ENCODE measurements at places on chromosomes 2 and 18.

DNA sequence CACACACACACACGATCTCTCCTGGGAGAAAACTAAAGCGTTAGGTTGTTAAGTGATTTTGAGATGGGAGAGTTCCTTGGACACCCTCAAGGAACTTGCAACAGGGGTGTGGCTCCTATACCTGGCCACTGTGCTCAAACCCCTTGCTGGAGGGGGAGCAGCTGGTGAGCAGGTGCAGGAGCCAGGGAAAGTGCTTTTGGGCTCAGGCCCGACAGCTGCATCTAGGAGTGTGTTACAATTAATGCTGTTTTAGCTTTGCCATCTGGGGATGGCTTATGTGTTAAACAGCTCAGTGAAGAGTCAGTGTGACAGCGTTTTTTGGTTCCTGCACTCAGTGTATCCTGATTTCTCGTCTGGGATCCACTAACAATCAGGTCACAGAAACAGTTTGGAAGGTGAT, 510.8 kb downstream of the TRIB2 start:
- no peak for DNase-seq

- DNase-seq = peak; percentile 84
Measured at GRCh38 chr2:169715379-169716237, 18.0 kb upstream of the KLHL23 start.

DNA sequence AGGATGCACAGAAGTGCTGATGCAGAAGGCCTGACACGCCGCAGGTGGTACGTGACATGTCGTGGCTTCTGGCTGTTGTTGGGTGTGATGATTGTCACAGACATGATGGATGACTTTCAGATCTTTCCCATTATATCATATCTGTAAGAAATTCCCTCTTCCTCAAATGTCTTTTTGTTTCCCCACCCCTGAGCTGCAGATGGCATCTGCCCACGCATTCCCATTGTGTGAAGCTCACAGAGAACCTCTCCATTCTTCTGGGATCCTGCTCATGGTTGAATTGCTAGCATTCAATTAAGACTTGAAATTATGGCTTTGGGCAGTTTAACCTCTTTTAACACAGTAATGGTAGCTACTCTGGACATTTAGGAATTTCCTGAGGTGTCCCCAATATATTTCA, 28.3 kb upstream of the EPHA4 start:
- no peak for DNase-seq

DNA sequence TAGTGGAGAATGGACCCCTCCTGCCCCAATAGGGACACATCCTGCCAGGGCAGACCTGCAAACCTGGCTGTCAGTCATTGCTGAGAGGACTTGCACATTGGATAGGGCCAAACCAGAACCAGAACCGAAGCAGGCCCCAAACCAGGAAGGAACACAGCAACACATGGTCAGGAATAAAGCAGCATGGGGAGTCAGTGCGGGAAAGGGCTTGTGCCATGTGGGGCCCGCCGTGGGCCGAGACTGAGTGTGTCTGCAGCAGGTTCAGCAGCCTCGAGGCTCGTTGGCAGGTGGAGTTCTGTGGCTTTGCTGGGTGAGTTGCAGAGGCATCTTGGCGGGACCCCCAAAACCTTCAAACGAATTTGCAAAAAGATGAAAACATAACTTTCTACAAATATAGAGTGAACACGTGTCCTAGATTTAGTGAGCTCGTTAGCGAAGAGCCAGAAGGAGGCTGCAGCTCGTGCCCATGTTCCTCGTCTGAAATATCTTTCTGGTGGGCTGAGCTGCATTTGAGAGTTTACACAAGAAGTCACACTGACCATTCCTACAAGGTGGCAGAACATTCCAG, 44.9 kb upstream of the LDLRAD4 start:
- DNase-seq = no peak

- DNase-seq = peak; percentile 80
Measured at GRCh38 chr2:48452108-48452507, 77.8 kb upstream of the STON1 start.

GRCh38 chr2:80687524-80687923, 383.0 kb upstream of the LRRTM1 start:
- no peak for DNase-seq

DNA sequence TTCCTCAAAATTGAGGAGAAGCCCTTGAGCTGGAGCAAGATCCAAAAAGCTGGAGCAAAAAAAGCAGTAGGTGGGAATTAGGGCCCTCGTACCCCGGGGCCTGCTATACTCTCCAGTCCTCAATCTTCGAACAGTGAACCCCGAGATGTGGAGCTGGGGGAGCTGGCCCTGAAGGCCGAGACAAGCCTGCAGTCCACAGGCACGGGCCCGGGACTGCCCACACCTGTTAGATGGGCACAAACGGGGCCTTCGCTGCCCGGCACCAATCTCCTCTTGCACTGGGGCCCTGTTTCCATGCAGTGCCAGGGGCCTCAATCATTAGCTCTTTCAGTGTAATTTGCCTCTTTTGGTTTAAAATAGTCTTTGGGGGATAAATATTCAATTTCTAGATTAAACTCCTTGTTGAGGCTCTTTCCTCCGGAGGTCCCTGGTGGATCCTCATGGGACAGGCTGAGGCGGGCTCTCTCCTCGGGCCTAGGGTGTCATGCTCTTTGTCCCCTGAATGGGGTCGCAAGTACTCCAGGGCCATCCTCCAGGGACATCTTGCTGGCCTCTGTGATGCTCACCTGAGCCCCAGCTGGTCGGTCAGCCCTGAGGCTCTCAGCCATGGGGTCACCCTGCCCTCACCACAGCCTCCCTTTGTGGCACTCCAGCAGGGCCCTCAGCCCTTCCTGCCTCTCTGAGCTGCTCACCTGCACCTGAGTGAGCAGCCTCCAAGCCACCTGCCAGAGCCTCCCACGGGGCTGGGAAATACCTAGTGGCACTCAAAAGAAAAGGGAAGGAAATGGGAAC, 223.6 kb downstream of the ALPK2 start:
- no peak for DNase-seq

- no peak for DNase-seq
Measured at GRCh38 chr18:5180254-5180653, 16.8 kb downstream of the AKAIN1 start.

DNA sequence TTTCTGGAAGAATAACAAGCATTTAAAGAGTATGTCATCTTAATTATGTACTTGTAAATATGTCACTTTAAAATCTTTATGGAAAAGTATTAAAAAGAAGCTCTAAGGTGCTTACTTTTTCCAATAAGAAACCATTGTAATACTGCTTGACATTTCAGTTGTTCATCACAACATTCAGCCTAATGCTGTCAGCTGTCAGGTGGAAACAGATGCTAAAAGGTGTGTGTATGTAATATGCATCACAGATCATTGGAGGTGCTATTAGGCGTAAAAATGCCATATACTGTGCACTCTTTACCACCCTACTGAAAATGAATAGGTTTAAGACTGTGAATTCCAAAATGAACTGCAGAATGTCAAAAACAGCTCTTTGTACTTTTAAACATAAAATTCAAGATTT, 40.3 kb downstream of the METTL8 start:
- DNase-seq = no peak

- DNase-seq = no peak
Measured at GRCh38 chr2:107001964-107002696, 116.2 kb upstream of the ST6GAL2 start.

- DNase-seq = no peak
Measured at GRCh38 chr2:109239720-109240119, 110.7 kb downstream of the SH3RF3 start.

GRCh38 chr2:123953846-123954245, 71.2 kb upstream of the CNTNAP5 start:
- peak; percentile 76 for DNase-seq

DNA sequence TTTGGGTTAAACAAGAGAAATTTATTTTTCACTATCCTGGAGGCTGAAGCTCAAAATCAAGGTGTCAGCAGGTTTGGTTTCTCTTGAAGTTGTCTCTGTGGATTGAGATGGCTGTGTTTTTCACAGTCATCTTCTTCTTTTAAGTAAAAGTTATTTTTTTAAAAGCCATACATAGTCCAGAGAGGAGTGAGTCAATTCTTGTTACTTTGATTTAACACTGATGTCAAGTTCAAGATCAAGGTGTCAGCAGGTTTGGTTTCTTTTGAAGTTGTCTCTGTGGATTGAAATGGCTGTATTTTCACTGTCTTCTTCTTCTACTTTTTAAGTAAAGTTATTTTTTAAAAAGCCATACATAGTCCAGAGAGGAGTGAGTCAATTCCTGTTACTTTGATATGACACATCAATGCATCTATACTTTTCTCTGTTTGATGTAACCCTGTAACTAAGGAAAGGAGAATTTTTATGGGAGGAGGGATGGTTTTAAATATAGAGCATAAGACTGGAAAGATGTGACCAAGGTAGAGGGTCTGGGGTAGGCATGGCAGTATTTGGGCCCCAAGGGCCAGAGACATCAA, 22.5 kb upstream of the RASGRP3 start:
- no peak for DNase-seq

DNA sequence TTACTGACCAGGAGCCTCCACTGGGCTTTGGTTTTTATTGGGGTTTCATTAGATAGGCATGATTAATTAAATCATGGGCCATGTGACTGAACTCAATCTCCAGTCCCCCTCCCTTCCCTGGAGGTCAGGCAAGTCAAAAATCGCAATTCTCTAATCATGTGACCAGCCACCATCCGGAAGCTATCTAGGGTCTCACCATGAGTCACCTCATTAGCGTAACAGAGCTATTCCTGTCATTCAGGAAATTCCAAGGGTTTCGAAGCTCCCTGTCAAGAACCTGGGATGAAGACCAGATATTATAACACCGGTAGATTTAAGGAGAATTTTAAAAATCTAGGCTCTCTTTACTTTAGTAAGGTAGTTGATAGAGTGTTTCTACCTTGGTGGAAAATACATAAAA, 180.3 kb upstream of the TCF4 start:
- DNase-seq = no peak

DNA sequence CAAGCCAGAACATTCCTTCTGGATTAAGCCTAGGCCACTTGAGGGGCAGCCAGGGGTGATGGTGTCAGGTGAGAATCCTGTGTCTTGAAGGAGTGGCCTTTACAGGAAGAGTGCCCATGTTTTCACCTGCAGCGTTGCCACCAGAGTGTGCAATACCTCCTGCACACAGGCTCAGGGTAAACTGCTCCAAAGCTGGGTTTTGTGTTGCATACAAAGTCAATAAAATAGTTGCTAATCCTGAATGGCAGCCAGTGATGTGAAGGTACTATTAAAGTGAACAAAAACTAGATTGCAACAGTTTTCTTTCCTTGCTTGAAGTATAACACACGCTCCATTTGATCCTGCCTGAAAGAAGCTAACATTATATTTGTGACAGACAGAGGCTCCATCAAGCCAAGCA, 64.4 kb upstream of the NRP2 start:
- DNase-seq = no peak

DNA sequence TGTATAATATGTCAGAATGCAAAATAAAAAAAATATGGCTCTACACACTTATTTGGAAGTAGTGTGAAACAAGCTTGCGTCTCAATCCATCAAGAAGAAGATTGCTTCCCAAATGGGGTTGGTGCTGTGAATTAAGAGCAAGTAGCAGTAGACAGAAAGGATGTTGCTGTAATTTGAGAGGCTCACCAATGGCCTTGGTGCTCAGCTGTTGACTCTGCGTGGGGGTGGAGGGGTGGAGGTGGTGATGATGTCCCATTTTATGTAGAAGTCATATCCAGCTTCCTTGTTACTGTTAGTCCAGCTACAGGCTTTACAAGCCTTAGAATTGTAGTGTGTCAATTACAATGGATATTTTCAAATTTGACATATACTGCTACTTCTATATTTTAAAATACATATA, 223.4 kb upstream of the RND3 start:
- DNase-seq = no peak

DNA sequence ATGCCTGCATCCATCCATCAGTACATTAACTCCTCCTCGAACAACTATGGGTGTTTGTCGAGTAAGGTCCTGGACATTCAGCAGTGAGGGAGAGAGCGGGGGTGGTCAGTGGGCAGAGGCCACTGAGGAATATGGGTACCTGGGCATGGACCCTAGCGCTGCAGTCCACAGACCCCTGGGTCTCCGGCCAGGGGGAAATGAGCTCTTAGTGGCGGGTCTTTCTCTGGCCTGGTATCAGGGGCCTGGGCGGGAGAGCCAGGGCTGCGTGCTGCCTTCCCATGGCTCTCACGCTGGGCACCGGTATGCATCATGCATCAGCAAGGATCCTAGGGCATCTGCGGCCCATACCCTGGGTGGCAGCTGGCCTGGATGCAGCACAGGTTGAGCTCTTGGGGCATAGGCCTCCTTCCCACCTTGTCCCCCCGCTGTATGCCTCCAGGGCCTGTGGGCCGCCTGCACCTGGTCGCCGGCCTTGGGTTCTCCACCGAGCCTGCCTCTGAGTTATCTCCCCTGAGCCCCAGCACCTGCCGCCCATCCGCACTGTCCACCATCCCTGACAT, 1.3 kb upstream of the MOCOS start:
- DNase-seq = no peak

DNA sequence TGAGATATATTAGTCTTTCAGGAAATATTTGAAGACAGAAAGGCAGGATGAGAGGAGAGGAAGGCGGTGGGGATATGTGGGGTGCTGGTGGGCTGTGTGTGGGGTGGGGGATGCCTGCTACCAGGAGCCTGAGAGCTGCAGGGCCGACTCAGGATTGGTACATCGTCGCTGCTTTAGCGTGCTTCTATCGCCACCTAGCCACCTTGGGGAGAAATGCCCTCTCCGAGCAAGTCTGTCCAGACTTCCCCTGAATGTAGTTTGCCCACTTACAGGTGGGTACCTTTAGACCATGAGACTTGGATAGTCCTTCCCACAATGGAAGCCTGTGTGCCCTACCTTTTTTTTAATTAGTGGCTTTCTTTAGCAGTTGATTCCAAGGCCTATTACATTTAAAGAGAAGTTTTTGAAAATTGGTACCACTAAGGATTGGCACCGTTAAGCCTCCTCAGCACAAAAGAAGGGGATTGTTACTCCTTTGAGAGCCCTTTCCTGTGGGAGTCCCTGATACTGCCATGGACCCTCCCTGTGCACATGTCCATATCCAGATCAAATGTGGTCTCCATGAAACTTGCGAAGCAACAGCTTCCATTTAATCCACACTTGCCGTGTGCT, 114.1 kb upstream of the NDUFV2 start:
- DNase-seq = peak; percentile 77

DNA sequence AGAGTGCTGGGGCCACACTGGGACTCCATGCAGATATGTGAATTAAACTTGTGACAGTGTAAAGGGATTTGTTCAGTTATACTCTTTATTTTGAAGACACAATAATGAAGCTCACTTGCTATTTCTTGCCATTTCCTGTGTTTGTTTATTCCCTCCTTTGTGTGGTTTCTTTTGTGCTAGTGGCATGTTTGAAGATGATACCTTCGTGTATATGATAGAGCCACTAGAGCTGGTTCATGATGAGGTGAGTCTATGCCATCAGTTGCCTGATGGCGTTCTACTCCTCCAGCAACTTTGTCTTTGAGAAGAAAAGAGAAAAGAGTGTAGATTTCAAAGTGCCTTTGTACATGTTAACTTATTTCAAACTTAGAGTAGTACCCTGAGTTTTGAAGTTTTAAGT, 99.2 kb upstream of the FAM237A start:
- DNase-seq = no peak

- DNase-seq = no peak
Measured at GRCh38 chr2:127607399-127607908, 38.5 kb upstream of the GPR17 start.

DNA sequence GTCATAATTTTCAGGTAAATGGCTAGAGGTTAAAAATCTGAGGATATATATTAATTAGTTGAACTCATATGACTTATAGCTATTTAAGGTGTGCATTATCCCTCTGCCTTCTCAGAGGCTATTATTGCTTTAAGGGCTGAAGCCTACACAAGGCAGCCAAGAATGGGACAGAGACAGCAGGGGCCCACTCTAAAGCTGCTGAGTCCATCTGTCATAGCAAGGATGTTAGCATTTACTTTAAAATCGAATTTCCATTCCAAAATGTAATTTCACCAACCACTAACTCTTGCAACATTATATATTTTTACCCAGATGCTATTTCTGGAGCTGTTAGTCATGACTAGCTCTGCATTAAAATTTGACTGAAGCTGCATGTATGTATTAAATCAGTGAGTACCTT, 236.3 kb upstream of the FSIP2 start:
- DNase-seq = no peak

All from erythroblast (primary cell).